Mucosa of gallbladder (tissue), 1 donor: ENCODE measurements at places on chromosomes 6 and 20.

DNA sequence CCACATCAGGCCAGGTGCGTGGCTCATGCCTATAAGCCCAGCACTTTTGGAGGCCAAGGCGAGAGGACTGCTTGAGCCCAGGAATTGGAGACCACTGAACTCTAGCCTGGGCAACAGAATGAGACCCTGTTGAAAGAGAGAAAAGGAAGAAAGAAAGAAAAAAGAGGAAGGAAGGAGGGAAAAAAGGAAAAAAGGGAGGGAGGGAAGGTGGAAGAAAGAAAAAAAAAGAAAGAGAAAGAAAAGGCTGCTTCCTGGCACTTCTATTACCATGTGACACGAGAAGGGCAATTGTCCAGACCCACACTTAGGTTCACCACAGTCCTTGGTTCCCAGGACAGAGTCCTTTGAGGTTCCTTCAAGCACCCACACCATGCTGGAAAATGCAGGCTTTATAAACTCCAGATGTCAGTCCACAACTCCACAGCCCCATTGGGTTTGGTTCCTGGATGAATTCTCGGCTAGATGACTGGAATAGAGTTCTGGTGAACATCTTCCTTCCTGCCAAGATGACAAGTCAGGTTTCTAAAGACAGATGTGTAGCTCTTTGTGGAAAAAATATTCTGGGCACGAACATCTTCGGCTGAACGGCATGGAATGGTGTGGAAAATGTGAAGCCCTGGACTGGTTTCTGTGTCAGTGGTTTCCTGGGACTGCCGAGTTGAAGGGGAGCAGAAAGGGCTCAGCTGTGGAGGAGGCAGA lies 32.5 kb downstream of the NT5E start:
- no peak for DNase-seq

DNA sequence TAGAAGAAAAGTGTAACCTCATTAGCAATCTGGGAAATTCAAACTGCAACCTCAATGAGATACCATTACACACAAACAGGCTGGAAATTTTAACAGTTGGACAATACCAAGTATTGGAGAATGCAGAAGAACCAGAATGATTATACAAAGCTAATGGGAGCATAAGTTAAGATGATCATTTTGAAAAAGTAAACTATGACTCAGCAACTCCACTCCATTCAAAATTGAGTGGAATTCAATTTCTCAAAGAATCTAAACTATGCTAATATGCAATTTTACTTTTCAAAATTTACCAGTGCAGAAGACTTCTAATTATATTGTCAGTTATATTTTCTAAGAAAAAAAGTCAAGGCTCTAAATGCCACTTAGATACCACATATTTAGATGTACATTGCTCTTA lies 17.2 kb downstream of the GPLD1 start:
- DNase-seq = no peak

DNA sequence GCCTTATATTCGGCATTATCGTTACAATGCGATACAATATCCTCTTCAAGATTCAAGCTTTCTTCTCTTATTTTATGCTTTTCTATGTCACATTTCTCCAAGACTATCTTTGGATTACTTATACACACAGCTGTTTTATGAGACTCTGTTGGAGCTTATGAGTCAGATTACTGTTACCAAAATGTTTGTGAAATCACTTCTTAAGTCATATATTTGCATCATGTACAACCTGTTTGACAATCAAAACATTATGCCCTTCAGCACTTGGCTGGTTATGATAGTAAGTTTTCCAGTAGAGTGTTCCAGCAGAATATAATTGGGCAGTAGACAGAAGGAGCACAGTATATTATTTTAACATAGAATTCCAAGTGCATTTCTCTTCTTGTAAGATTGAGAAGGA lies 35.2 kb downstream of the BMP6 start:
- no peak for DNase-seq

DNA sequence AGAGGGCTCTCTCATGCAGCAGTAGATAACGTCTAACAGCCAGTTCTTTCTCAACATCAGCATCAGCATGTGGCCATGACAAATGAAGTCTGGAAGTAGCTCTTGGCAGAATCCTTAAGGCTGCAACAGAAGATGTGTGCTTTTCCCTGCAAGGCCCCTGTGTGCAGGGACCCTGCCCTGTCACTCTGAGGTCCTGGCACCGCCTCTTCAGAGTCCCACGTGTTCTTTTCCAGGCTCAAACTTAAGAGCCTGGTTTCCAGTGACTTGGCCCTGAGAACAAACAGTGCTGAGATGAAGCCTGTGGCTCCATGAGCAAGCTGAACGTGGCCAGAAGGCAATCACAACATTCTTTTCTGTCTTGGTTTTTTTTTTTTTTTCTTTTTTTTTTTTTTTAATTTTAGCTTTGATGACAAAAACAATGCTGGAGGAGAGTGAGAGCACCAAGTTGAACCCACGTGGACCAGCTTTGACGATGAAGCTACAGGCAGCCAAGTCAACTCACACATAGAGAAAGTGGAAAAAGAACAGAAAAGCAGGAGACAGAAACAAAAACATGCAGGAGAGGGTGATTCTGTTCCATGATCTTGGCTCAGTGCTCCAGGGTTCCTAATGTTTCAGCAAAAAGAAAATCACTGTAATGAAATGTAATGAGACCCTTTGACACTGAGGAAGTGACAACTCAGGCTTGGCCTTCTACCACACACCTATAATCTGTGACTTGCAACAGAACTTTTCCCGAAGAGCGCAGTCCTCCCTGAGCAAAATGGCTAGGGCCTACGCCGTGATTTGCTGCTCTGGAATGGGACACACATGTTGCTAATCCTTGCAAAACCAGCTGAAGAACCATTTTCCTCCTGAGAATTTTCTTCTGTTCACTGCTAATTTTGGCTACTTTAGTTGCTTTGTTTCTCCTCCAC lies 86.1 kb downstream of the FOXC1 start:
- no peak for DNase-seq

DNA sequence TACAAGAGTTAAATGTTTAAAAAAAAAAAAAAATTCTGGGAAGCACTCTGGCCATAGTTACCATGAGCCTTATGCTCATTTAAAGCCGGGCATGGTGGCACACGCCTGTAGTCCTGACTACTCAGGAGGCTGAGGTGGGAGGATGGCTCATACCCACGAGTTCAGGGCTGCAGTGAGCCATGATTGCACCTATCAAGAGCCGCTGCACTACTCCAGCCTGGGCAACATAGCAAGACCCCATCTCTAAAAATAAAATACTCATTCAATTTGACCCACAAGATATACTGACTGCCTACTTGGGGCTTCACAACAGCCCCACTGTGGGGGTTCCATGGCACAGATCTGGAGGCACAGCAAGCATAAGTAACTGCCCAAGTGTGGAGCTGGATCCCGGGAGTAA lies 112.0 kb upstream of the NFATC2 start:
- DNase-seq = no peak

- peak; percentile 52 for DNase-seq
These were observed 76.4 kb upstream of the RNF24 start for GRCh38 chr20:4091490-4092479.

- DNase-seq = no peak
These were observed 67.5 kb downstream of the MTHFD1L start for GRCh38 chr6:150932996-150933395.

GRCh38 chr20:13687815-13688214 lies 49.1 kb upstream of the TASP1 start:
- no peak for DNase-seq

GRCh38 chr6:44002593-44003344 lies 124.5 kb downstream of the MRPL14 start:
- peak; percentile 51 for DNase-seq

- DNase-seq = no peak
These were observed 11.1 kb downstream of the YWHAB start for GRCh38 chr20:44896583-44896982.
